ENCODE measurements at places on chromosomes 1 and 21.
A peak's percentile ranks its signal among the peaks of the same experiment; 100 is the strongest.

- DNase-seq, result no peak
These were observed 2.7 kb downstream of the SPRR1A start for GRCh38 chr1:152986578-152986977.

GRCh38 chr1:234975122-234975940 is 153.3 kb downstream of the TOMM20 start:
- DNase-seq, result no peak

GRCh38 chr1:151860504-151861187 is 7.1 kb upstream of the THEM5 start:
- no peak for DNase-seq

- no peak for DNase-seq
These were observed 29.6 kb downstream of the CHD1L start for GRCh38 chr1:147272042-147272441.

DNA sequence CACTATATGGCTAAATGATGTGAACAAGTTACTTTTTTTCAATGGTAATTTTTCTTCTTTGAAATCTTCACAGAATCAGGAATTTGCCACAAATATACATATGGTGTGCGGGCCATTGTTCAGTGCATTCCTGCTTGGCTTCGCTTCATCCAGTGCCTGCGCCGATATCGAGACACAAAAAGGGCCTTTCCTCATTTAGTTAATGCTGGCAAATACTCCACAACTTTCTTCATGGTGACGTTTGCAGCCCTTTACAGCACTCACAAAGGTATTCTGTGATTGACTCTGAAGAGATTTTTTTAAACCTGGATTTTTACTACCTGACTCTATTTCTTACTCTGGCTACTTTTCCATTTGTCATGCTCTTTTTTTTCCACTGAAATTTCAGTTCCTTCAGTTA is 76.2 kb upstream of the KIAA1614 start:
- DNase-seq, result no peak

DNA sequence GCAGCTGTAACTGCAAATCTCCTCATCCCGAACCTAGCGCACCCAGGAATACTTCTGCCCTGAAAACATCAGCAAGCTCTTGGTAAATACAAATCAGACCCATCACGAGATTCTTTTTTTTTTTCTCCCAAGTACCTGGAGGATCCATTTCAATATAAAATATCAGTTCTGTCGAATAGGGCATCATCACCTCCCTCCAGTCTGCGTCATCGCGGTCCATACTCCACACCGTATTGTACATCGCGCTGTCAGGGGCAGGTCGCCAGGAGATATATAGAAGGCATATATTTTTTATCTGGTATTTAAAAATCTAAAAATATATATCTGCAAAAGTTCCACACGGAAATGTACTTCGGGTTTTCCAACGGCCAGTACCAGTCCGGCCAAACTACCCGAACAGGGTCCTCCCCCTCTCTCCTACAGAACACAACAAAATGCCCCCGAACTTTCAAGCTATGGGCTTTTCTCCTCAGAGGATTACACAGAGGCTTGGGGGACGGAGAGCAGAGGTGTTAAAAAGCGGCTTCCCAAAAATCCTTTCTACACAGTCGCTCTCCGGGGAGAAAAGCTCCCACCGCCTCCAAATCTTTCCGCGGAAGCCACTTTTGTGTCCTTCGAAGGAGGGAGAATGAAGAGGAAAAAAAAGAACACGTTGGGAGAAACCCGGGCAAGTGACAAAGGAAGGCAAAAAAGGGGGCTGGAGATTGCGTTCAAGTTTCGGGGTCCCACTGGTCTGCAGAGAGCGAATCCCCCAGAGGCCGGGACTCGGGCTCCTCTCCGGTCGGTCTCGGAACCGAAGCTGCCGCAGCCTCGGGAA is 509 bp downstream of the PIK3R3 start:
- DNase-seq, result no peak

DNA sequence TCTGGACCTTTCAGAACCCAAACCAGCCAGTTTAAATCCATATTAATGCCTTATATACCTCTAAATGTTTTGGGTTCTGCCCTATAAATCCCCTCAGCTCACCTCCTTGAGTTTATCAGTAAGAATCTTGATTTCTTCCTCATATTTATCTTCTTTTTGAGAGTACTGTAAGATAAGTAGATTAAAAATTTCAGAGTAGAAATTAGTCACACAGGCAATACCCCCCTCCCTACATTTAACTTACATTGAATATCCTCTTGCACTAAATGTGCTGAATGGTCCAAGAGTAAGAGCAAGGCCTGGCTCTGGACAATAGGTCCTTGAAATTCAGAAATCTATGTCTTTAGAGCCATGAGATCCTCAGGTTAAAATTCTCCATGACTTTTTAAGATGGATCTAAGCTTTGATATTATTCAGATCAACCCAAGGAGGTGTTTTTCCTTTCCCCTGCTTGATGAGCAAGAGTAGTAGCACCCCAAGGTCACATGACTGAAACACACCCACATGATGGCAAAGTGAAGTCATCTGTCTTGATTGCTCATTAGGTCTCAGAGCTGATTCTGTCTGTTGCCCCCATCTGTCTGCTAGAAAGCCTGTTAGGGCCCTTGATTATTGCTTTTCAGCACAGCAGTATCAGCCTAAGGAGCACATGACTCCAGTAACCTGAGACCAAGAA is 15.8 kb upstream of the NUP210L start:
- no peak for DNase-seq

DNA sequence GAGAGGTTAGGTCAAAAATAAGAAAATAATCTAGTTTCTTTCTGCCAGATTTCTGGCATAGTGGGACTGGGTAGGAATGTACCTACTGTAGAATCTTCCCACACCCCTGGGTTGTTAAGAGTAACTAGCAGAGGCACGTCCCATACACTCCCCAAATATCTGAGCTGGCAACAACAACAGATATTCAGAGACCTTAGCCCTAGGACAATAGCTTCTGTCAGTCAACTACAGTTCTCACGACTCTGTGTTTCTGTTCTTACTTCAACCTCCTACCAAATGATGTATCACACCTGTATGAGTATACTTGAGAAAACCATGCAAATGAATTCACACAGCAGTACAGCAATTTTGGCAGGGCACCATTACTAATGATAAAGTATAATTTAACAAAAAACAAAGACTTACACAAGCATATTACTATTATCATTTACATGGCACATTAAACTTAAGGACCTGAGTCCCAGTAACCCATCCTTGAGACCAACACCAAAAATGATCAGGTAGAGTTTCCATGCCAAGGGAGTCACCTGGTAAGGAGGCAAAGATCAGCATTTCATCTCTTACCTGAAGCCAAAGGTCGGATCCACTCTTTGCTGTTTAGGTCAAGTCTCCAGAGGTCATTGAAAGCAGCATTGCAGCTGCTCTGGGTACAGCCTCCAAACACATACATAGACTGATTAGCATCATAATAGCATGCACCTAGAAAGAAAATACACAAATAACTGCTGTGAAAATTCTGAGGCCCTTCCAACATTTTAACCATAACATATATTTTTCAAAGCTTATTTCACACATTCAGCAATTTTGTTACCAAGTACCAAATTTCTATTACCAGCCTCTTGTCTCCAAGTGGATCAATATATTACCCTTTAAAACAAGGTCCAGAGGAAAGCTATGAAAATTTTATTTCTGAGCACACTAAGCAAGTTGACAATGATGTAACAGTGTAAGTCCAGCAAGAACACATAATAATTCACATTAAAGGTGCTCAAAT is 57.5 kb upstream of the CPLANE2 start:
- no peak for DNase-seq

DNA sequence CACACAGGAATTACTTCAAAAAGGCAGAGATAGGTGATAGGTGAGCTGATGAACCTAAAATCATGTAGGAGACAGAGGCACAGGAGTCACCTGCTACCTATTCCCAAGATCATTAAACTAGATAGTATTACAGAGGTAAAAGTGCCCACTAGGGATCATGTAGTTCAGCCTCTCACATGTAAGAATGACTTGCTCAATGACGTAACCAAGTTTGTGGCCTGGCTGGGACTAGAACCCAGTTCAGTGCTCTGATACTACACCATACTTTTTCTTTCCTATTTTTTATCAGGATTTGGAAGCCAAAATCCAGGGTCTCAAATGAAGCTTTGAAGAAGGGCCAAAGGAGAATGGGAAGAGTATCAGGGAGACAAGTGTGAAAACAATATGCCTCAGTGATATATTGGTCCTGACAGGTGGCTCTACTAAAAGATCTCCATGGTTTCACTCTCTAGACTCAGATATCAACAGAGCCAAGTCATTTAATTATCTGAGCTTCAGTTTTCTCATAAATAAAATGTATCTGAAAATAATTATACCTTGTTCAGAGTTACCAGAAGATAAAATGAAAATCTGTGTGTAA is 87.3 kb upstream of the SLFNL1 start:
- DNase-seq, result no peak

- DNase-seq, result no peak
These were observed 39.0 kb downstream of the NEXN start for GRCh38 chr1:77927414-77927813.

DNA sequence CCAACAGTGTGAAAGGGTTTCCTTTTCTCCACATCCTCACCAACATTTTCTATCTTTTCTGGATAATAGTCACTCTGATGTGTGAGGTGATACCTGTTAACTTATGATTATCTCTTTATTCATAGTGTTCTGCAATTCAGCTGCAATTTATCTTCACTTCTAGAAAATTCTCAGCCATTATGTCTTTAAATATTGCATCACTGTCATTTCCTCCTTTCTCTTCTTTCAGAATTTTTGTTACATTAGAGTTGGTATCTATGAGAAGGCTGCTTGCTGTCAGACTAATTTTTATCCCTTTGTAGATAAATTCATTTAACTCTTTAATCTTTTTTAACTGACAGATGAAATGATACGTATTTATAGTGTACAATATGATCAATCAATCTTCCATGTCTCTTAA is 30.5 kb upstream of the ATF3 start:
- DNase-seq, result no peak

DNA sequence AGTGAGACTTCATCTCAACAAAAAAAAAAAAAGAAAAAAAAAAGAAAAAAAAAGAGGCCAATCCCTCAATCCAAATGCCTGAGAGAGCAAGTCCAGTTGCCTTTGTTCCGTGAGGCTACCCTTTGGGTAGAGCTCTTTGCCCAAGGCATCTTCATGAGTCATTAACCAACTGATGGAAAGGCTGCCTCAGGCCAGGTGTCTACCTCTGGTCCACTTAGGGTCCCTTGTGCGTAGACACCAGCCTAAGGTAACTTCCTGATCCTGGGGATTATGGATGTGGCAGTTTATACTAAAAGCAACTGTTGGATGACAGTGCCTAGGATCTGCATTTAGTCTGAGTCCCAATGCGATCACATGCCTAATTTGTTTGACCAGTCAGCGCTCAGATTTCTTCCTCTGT is 20.7 kb upstream of the ZNF326 start:
- DNase-seq, result no peak

- DNase-seq, result no peak
These were observed 133.1 kb downstream of the GIPC2 start for GRCh38 chr1:78178816-78179215.

- DNase-seq, result peak; percentile 19
These were observed 9.2 kb downstream of the RNU5D-1 start for GRCh38 chr1:44721485-44722361.

- peak; percentile 26 for DNase-seq
These were observed 23.9 kb downstream of the DNAJC8 start for GRCh38 chr1:28208818-28209441.

- no peak for DNase-seq
These were observed 96.1 kb upstream of the PRMT6 start for GRCh38 chr1:106960412-106960811.

DNA sequence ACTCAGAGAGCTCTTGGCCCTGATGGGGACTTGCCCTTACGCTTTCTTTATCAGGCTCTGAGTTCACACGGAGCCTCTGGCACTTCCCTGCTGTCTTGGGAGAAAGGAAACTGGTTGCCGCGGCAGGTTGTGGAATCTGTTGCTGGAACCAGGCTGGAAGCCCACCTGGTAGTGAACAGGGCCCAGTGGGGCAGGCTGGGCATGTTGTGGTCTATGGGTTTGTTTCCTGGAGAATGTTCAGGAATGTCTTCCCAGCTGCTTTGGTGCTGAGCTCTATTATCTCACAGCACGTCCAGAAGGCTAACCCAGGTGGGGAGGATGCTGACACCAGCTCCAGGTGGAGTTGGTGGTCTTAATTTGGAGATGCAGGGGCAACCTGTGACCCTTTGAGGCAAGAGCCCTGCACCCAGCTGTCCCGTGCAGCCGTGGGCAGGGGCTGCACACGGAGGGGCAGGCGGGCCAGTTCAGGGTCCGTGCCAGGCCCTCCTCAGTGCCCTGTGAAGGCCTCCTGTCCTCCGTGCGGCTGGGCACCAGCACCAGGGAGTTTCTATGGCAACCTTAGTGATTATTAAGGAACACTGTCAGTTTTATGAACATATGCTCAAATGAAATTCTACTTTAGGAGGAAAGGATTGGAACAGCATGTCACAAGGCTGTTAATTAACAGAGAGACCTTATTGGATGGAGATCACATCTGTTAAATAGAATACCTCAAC is 33.3 kb upstream of the TDRD10 start:
- no peak for DNase-seq

- DNase-seq, result no peak
These were observed 190.2 kb downstream of the RASAL2 start for GRCh38 chr1:178284058-178284457.

GRCh38 chr1:58136387-58136786 is 410.1 kb downstream of the OMA1 start:
- no peak for DNase-seq

GRCh38 chr1:48109390-48110013 is 112.3 kb upstream of the TRABD2B start:
- DNase-seq, result no peak

- no peak for DNase-seq
These were observed 160.1 kb upstream of the UBE2U start for GRCh38 chr1:64043288-64043687.

DNA sequence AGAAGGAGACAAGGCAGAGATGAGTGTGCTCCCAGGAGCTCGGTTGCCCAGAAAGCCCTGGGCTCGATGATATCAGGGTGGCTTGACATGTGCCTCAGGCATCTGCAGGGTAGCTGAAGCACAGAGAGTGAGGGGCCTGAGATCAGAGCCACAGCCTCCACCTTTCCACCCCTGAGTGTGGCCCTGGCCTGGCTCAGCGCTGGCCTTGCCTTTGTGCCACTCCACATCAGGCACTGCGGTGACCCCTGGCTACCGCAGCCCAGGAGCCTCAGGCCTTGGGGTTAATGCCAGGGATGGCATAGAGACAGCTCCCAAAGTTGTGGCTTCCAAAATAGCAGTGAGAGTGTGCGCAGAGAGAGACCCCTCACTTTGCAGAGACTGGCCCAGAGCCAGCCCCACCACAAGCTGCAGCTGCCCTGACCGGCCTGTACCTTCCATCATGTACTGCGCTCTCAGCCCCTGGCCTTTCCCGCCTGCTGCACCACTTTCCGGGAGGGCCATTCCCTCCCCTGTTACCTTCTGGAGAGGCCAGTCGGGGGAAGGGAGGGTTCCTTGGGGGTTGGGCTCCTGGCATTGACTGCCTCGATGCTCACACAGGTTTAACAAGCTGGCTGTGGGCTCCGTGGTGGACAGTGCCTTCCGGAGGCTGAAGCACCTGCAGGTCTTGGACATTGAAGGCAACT is 19.5 kb downstream of the PODN start:
- DNase-seq, result no peak

DNA sequence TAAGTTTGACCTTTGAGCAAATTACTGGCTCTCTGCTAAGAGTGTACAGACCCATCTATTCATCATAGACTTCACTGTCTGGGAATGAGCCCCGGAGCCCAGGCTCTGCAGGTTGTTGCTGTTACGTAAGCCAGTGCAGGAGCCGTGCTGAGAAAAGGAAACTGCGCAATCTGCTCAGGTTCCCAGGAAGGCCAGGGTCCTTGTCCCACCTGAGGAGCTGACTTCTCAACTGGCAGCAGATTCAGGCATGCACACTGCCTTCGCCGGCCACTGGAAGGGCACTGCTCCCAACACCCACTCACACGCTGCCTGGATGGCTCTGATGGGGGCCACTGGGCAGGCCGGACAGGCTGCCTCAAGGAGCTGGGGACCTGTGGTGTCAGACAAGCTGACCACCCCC is 19.5 kb downstream of the RCAN1 start:
- DNase-seq, result no peak

All from effector CD8-positive, alpha-beta T cell (primary cell).